Sigmoid colon (tissue), 7 donors: ENCODE measurements at places on chromosomes 13 and 19. TPM values are rescaled to one million over a fixed set of nuclear protein-coding genes. Genes with fewer than 3 reads are reported as not detected.

The DACT3 gene
- total RNA-seq, result 43.5 TPM

The OSCAR gene
- 3.0 TPM for total RNA-seq

The OR10H1 gene
- total RNA-seq, result not detected

The KDM4B gene
- total RNA-seq, result 46.5 TPM

The KLK12 gene
- total RNA-seq, result not detected

The CCDC122 gene
- total RNA-seq, result 3.0 TPM

The NLRP5 gene
- total RNA-seq, result not detected

The SLC5A5 gene
- total RNA-seq, result not detected

The VMAC gene
- total RNA-seq, result 6.1 TPM

The PEAK3 gene
- 0.71 TPM for total RNA-seq

The ENOX1 gene
- total RNA-seq, result 12.5 TPM

The CLEC17A gene
- total RNA-seq, result not detected

The KPNA3 gene
- total RNA-seq, result 49.9 TPM

The PPM1N gene
- 2.5 TPM for total RNA-seq

The GPI gene
- total RNA-seq, result 117 TPM

The ZNF229 gene
- total RNA-seq, result 5.9 TPM

The LRRC63 gene
- total RNA-seq, result not detected

The RASGRP4 gene
- 3.0 TPM for total RNA-seq

The ZFR2 gene
- total RNA-seq, result under 0.01 TPM

The FFAR1 gene
- not detected for total RNA-seq
